Effector memory CD4-positive, alpha-beta T cell (primary cell): ENCODE measurements at places on chromosomes 13 and 19.

DNA sequence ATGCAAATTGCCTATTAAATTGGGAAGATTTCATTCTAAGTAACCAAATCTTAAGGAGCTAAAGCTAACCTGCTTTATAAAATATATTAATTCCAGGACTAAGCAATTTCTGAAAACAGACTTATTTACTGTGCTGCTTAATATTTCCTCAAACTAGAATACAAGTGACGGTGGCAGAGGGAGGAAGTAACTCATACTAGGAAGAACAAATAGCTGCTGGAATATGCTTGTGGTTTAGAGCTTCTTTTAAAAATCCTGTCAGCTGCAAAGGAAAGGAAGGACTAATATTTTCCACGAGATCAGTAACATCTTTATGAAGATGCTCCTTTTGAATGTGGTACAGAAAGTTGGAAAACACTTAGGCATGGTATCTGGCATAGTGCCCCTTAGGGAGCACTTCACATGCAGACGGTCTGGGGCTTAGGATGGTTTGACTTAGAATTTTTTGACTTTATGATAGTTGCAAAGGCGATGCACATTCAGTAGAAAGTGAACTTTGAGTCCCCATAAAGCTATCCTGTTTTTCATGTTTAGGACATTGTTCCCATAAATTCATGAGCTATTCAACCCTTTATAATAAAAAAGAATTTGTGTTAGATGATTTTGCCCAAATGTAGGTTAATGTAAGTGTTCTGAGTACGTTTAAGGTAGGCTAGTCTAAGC, 3.4 kb upstream of the HNRNPA1L2 start:
- no peak overlapping the region for H3K4me3 ChIP-seq
- peaks cover 27% of the 10 kb centered on the region for H3K36me3 ChIP-seq
- no peaks in the 10 kb centered on the region for H3K27me3 ChIP-seq
- H3K27ac ChIP-seq = no peak overlapping the region
- no peaks in the 10 kb centered on the region for H3K4me1 ChIP-seq

GRCh38 chr19:16702123-16702522, 17.5 kb upstream of the NWD1 start:
- H3K4me1 ChIP-seq = no peaks in the 10 kb centered on the region
- H3K27me3 ChIP-seq = no peaks in the 10 kb centered on the region
- DNase-seq = no peak
- H3K4me3 ChIP-seq = no peak overlapping the region
- H3K27ac ChIP-seq = no peak overlapping the region
- H3K36me3 ChIP-seq = no peaks in the 10 kb centered on the region

GRCh38 chr13:43493496-43494000, 293.2 kb downstream of the ENOX1 start:
- H3K27ac ChIP-seq = no peak overlapping the region
- no peaks in the 10 kb centered on the region for H3K4me1 ChIP-seq
- H3K36me3 ChIP-seq = no peaks in the 10 kb centered on the region
- DNase-seq = no peak

- no peak overlapping the region for H3K27ac ChIP-seq
- H3K4me1 ChIP-seq = no peaks in the 10 kb centered on the region
- no peak overlapping the region for H3K4me3 ChIP-seq
Measured at GRCh38 chr13:21930536-21930935, 259.7 kb downstream of the FGF9 start.

DNA sequence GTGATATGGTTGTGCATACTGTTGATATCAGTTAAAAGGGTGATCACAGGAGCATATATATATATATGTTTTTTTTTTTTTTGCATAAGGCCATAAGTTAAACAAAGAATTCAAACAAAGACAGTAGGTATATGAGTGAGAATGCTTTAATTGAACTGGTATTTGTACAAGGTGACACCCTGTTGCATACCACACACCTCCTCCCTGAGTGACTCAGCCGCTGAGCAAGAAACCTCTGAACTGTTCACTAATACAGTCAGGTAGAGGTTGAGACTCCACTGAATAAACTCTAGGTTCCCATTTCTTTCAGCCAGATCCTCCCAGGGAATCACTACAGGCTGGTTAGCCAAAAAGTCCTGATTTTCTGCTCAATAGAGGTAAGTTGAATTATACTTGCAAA, at the start of gene SCEL:
Gene SCEL, plus strand, starts transcription at position 259 of the 400 bp plus-strand sequence. CDS start 20,170 bp downstream, outside the sequence.
- no peak within 1 kb of the TSS for H3K27ac ChIP-seq
- H3K4me3 ChIP-seq = no peak within 1 kb of the TSS
- no peaks in the 10 kb centered on the region for H3K36me3 ChIP-seq
- no peaks in the 10 kb centered on the region for H3K4me1 ChIP-seq
- H3K27me3 ChIP-seq = peaks cover 2% of the 10 kb centered on the region
- DNase-seq = no peak

GRCh38 chr19:17060802-17061201, 14.4 kb downstream of the HAUS8 start:
- H3K4me3 ChIP-seq = no peak overlapping the region
- no peak overlapping the region for H3K27ac ChIP-seq
- H3K4me1 ChIP-seq = peaks cover 3% of the 10 kb centered on the region

DNA sequence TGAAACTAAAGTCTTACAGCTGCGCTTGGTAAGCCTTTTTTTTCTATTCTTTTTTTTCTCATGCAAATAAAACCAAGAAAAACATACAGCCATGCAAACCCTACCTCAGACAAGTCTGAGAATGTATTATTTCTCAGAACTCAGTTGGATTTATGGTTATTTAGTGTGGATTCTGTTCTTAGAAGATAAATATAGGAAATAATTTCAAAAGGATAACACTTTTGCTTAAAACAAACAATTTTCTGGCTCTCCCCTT, 40.7 kb upstream of the TNFSF11 start:
- H3K27me3 ChIP-seq = no peaks in the 10 kb centered on the region
- DNase-seq = no peak
- H3K27ac ChIP-seq = no peak overlapping the region

- DNase-seq = no peak
- no peak overlapping the region for H3K27ac ChIP-seq
- H3K4me1 ChIP-seq = no peaks in the 10 kb centered on the region
- peaks cover 73% of the 10 kb centered on the region for H3K36me3 ChIP-seq
- no peaks in the 10 kb centered on the region for H3K27me3 ChIP-seq
- no peak overlapping the region for H3K4me3 ChIP-seq
Measured at GRCh38 chr19:45068041-45068440, 8.2 kb downstream of the ZNF296 start.

DNA sequence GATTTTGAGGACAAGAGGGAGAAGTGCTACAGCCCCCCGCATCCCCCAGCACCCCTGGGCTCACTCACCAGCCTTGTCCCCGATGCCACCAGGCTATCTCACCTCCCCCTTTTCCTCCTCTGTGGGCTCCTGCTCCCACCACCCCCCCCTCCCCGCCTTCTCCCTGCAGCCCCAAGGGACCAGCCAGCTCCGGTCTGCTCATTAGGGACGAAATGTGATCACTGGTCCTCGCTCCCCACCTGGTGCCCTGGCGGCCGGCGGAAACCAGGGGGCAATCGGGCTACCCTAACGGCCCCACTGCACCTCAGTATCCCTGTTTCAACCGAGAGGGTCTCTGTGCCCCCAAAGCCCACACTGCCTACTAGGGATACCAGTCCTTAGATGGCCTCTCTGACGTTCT, 2.7 kb downstream of the GPR4 start:
- no peak overlapping the region for H3K4me3 ChIP-seq
- H3K27me3 ChIP-seq = peaks cover 58% of the 10 kb centered on the region
- H3K27ac ChIP-seq = no peak overlapping the region
- H3K36me3 ChIP-seq = no peaks in the 10 kb centered on the region

- H3K27ac ChIP-seq = peak overlapping the region; percentile 36
- no peak overlapping the region for H3K4me3 ChIP-seq
- DNase-seq = peak; percentile 37
- H3K27me3 ChIP-seq = no peaks in the 10 kb centered on the region
- H3K36me3 ChIP-seq = no peaks in the 10 kb centered on the region
- H3K4me1 ChIP-seq = peaks cover 12% of the 10 kb centered on the region
Measured at GRCh38 chr13:40315416-40316064, 350.9 kb downstream of the FOXO1 start.

DNA sequence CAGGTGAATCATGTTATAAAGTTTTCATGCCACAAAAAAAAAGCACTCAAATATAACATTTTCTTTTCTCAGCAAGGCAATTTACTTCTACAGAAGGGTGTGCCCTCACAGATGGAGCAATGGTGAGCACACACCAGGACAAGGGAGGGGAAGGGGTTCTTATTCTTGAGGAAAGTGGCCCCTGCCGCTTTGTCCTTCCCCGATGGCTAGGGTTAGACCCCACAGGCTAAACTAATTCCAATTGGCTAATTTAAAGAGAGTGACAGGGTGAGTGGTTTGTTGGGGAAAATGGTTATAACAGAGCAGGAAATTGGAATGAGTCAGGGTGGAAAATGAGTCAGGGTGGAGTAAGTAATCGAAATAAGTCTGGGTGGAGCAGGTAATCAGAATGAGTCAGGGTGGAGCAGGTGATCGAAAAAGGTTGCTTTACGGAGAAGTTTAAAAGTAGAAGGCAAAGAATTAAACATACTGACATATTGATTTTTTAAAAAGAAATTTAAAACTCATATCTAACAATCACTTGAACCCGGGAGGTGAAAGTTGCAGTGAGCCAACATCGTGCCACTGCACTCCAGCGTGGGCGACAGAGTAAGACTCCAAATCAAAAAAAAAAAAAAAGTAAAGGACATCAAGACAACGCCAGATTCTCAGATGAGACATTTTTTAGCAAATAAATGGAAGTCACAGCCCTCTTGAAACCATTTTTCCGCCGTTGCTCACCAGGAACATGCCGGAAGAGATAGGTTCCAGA, 813 bp downstream of the ZNF562 start:
- H3K4me3 ChIP-seq = peak overlapping the region; percentile 97
- peaks cover 8% of the 10 kb centered on the region for H3K36me3 ChIP-seq

DNA sequence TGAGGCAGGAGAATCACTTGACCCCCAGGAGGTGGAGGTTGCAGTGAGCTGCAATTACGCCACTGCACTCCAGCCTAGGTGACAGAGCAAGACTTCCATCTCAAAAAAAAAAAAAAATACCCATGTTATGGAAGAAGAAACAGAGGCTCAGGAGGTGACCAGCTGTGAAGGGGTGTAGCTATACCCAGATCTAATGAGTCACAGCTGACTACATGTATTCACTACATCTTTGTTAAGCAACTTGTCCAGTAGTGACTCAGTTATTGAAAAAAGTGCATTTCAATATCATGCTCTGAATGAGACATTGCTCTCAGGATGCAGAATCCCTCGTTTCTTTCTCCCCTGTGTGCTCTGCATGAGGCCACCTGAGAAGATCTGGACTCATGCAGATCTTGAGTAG, 16.1 kb upstream of the SPART start:
- H3K4me1 ChIP-seq = no peaks in the 10 kb centered on the region
- no peaks in the 10 kb centered on the region for H3K36me3 ChIP-seq
- no peak overlapping the region for H3K4me3 ChIP-seq
- no peaks in the 10 kb centered on the region for H3K27me3 ChIP-seq
- no peak overlapping the region for H3K27ac ChIP-seq
- DNase-seq = no peak

DNA sequence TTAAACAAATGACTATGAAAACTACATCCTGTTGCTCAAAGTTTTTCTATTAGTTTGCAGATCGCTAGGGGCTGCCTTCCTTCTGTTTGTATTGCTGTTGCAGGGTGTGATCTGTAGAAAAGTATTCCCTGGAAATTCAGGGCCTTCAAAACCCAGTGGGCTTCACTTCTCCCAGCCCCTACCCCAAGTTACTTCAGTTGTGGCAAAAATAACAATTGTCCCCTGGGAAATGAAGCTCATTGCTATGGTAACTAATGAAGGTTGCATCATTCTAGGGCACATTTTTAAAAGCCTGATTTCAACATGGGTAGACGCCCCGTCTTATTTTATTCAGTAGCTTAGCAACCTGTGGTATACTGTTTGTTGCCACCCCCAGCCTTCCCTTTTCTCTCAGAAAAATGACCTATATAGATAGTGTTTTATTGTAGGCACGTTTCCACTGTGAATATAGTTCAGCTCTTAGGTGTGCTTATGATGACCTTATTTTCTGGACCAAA, 60.9 kb downstream of the WDFY2 start:
- H3K27ac ChIP-seq = peak overlapping the region; percentile 92
- no peaks in the 10 kb centered on the region for H3K27me3 ChIP-seq
- peak overlapping the region; percentile 31 for H3K4me3 ChIP-seq
- no peaks in the 10 kb centered on the region for H3K36me3 ChIP-seq

DNA sequence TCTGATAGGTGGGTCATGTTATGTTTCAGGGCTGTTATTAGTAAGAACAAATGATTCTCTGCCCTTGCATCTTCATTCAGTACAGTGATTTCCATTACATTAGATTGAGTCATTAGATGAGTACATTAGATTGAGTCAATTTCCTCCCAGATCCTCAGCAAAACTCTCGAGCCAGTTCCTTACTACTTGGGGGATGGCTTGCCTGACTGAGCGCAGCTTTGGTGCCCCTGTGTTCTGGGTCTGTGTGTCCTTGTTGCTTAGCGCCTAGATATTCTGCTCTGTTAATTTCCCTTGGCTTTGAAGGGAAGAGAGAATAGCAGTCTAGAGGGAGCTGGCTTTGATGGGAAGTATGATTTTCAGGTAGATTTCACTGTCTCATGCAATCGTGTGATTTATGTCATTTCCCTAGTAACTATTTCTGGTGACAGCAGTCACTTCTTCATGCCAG, 19.1 kb upstream of the SCEL start:
- H3K4me3 ChIP-seq = no peak overlapping the region
- H3K4me1 ChIP-seq = no peaks in the 10 kb centered on the region
- DNase-seq = no peak
- H3K36me3 ChIP-seq = no peaks in the 10 kb centered on the region
- H3K27me3 ChIP-seq = no peaks in the 10 kb centered on the region

GRCh38 chr13:72004784-72005374, 137.9 kb upstream of the DACH1 start:
- H3K36me3 ChIP-seq = no peaks in the 10 kb centered on the region
- no peaks in the 10 kb centered on the region for H3K27me3 ChIP-seq
- H3K4me3 ChIP-seq = no peak overlapping the region
- H3K4me1 ChIP-seq = no peaks in the 10 kb centered on the region
- no peak overlapping the region for H3K27ac ChIP-seq

GRCh38 chr13:65914716-65915115, 1315.4 kb downstream of the PCDH9 start:
- no peaks in the 10 kb centered on the region for H3K27me3 ChIP-seq
- H3K36me3 ChIP-seq = no peaks in the 10 kb centered on the region
- no peaks in the 10 kb centered on the region for H3K4me1 ChIP-seq
- DNase-seq = no peak
- H3K4me3 ChIP-seq = no peak overlapping the region

DNA sequence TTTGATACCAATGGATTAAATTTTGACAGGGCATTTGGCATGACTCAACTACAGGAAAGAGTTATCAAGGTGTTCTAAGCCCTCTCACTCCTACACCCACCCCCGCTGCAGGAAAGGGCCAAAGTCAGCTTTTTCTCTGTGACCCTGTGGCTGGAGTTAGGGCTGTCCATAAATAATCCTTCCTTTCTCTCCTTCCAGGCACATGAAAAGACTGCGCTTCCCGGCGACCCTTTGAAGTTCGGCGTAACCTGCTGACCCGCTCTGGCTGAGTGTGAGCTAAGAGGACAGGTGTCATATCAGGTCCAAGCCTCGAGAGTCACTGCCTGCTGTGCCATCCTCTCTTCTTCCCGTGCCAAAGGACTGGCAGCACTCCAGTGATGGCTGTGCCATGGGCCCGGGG, 25.6 kb downstream of the ZNF114 start:
- H3K4me3 ChIP-seq = no peak overlapping the region
- H3K27ac ChIP-seq = no peak overlapping the region
- H3K4me1 ChIP-seq = peaks cover 5% of the 10 kb centered on the region
- H3K27me3 ChIP-seq = no peaks in the 10 kb centered on the region

- H3K27me3 ChIP-seq = no peaks in the 10 kb centered on the region
- H3K36me3 ChIP-seq = no peaks in the 10 kb centered on the region
- DNase-seq = no peak
Measured at GRCh38 chr13:84998681-84999080, 800.5 kb downstream of the SLITRK6 start.

GRCh38 chr13:42170029-42170428, 101.9 kb upstream of the AKAP11 start:
- DNase-seq = no peak
- no peak overlapping the region for H3K27ac ChIP-seq
- H3K4me1 ChIP-seq = no peaks in the 10 kb centered on the region
- H3K36me3 ChIP-seq = peaks cover 14% of the 10 kb centered on the region
- H3K4me3 ChIP-seq = no peak overlapping the region
